ENCODE measurements at places on chromosomes 6 and 20.

DNA sequence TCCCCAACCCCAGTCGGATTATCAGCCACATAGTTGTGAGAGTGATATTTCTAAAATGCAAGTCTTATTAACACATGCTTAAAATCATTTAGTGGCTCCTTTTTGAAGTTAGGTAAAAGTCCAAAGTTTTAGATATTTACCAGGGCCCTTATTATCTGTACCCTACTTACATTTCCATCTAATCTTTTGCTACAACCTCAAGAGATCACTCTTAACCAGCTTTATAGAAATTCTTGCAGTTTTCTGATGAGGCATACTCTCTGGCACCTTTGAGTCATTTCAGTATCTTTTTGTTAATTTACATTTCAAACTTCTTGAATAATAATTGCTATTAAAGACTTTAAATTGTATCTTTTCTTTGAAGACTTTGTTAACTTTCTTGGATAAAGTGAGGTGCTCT, 453.3 kb downstream of the RFPL4B start:
- no peak for DNase-seq

DNA sequence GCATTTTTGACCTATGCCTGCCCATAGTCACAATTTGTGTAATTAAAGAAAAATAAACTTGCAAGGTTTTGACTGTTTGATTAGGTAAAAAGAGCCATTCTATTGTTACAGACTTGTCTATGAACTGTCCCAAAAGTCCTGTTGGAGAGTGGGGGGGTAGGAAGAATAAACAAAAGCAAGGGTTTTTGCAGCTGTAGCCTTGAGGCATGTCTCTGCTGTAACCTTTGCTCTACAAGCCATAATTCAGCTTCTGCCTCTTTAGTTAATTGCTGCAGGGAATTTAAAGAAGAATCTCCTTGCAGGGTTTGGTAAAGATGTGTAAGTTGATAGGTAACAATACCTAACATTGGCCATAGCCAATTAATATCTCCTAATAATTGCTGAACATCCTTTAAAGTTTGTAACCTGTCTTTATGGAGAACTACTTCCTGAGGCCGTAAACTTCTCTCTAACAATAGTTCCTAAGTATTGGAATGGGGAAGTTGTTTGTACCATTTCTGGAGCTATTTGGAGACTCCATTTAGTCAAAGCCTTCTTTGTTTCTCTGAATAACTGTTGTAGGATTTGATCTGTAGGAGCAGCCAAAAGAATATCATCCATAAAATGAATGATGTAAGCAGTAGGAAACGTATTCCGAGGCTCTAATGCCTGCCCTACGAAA, 7.9 kb upstream of the ABHD12 start:
- DNase-seq, result no peak

DNA sequence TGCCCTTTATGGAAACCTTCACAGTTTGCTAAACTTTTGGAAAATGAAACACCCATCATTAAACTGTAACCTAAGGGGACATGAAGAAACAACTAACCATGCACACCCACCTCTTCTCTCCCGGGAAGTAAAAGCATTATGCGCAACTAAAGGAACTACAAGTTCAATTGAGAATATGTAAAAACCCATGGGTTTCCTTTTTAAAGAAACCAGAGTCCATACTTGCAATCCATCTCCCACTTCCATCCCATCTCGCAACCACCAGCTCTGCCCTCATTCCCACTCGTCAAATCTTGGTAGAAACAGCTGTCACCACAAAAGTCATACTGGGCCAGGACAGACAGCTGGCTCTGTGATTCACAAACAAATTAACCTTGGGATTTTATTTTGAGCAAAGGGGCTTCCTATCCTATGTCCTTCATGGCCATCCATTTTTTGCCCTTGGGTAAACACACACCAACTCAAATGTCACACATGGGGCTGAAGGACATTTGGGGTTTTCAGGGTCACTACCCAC, 81.5 kb downstream of the HAO1 start:
- no peak for DNase-seq

DNA sequence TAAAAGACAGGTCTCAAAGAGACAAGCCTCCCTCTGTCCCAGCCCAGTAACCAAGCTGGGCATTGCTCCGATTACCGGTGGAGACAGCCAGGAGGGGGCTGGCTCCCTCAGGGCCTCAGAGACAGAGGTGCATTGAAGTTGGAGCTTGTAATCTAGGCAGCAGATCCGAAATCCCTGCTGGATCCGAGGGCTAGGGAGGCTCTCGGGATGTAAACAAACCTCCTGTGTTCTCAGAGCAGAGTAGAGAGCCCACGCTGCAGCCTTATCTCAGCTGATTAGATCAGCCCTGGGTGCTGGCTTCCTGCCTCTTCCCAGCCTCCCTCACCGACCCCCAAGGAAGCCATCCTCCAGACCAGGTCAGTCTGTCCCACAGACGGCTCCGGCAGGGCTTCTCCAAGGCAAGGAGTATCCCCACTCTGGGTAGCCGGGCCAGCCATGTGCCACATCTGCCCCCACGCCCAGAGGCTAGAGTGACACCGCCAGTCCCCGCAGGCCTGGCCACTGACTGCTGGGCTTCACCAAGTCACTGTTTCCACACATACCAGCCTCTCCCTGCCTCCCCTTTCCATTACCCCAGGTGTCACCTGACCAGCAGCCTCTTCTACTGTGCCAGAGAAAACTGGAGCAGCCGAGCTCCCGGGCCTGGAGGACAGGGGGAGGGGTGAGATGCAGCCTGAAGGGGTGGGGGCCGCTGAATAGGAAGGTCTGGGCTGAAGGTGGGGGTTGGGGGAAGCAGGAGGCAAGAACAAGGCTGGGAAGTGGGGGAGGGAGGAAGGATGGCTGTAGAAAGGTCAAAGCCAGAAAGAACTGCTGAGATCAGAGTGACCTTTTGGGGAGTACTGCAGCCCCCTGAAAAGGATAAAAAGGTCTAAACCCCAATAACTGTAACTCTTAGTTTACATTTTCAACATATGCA, 6.0 kb downstream of the SDC4 start:
- no peak for DNase-seq

- no peak for DNase-seq
Observed at GRCh38 chr20:51575486-51575885, 33.0 kb upstream of the NFATC2 start.

DNA sequence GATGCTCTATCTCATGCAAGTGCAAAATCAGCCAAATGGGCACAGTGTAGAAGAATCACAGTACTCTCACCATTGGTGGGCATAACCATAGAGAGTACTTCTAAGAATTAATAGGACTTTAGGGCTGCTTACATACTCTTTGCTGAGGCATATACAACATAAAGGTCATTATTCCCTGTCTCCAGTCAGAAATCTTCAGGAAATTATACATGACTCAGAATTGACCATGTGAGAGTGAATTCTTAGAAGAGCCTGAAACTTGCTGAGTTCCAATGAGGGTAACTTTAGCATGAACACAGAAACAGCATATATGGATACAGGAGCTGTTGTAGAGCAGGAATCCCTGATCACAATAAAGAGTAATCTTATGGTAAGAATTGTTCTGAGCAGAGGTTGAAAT, 498.7 kb downstream of the TENT5A start:
- no peak for DNase-seq

- DNase-seq, result no peak
Observed at GRCh38 chr6:144075187-144075586, 20.2 kb downstream of the SF3B5 start.

- DNase-seq, result no peak
Observed at GRCh38 chr6:90158936-90159335, 137.7 kb downstream of the BACH2 start.

DNA sequence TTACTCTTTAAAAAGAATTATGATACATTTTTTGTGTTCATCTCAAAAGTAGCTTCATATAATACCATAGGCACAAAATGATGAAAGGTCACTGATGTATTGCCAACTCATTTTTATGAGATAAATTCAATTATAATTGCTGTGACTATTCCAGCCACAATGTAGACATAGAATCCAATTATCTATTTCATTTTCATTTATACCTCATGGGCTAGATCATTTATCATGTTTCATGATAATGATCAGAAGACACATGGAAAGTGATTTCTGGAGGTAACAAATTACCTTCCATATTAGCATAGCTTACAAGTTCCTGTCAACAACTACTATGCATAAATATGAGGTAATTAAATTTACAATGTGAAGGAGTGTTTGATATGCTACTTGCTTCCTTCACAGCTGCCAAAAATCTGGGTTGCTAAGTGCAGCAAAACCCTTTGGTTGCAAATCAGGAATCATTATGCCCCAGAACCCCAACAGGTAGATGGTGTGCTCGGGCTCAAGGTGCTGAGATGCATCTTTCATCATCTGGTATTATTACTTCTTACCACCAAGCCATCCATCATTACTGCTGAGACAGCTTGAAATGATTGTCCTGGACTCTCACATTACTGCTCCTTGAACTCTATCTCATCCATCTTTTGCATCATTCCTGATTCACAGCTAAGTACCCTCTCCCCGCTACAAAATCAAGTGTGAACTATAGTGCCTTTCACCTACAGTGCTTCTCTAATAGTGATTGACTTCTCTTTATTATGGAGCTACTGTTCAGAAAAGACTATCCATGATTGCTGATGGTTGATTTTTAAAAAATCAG, 306.0 kb upstream of the THEMIS start:
- no peak for DNase-seq

- peak; percentile 51 for DNase-seq
Observed at GRCh38 chr6:150686566-150686965, 86.9 kb downstream of the PLEKHG1 start.

DNA sequence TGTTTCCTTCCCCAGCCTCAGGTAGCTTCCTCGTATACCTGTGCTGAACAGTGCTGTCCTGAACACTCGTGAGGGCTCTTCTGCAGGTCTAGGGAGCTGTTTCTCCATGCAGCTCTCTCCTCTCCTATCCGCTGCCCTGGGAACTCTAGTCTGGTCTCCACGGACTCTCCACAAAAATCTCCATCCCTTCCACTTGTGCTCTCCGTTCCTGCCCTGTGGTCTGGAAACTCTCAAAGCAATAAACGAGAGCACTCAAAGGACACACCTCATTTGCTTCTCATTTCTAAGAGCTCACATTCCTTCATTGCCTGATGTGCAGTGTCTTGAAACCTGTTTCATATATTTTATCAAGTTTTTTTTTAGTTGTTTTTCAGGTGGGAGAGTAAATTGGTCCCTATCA, 235.9 kb upstream of the RGS17 start:
- DNase-seq, result no peak

GRCh38 chr6:33018904-33019303, 9.5 kb upstream of the HLA-DOA start:
- DNase-seq, result peak; percentile 21

DNA sequence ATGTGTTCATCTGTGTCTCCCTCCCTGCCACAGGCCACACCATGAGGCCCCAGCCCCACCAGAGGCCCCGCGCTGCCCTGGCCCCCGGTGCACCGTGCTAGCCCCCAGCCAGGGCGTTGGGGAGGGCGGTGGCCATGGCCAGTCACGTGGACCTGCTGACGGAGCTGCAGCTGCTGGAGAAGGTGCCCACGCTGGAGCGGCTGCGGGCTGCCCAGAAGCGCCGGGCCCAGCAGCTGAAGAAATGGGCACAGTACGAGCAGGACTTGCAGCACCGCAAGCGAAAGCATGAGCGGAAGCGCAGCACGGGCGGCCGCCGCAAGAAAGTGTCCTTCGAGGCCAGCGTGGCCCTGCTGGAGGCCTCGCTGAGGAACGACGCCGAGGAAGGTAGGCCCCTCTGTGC, 30.3 kb downstream of the PPP1R16B start:
- no peak for DNase-seq

DNA sequence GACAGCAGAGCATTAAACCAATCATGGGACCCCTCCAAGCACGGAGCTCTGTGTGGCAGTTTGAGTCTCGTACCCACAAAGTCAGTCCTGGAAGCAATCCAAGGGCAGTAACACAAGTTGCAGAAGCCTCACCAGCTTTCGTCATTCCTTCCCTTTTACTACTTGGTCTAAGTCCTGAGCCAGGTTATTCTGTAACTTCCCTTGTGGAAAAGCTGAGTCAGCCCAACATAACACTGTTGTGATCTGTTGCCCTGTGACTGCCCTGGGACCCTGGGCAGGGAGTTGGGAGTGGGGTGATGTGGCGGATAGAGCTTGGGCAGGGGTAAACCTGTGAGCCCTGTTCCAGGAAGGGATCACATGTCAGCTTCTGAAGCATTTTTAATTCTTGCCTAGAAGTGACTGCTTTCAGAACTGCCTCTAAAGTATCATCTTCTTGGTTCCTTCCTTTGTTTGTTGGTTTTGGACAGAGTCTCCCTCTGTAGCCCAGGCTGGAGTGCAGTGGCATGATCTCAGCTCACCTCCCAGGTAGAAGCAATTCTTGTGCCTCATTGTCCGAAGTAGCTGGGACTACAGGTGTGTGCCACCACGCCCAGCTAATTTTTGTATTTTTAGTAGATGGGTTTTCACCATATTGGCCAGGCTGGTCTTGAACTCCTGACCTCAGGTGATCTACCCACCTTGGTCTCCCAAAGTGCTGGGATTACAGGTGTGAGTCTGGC, 183.7 kb upstream of the JAG1 start:
- DNase-seq, result peak; percentile 87

DNA sequence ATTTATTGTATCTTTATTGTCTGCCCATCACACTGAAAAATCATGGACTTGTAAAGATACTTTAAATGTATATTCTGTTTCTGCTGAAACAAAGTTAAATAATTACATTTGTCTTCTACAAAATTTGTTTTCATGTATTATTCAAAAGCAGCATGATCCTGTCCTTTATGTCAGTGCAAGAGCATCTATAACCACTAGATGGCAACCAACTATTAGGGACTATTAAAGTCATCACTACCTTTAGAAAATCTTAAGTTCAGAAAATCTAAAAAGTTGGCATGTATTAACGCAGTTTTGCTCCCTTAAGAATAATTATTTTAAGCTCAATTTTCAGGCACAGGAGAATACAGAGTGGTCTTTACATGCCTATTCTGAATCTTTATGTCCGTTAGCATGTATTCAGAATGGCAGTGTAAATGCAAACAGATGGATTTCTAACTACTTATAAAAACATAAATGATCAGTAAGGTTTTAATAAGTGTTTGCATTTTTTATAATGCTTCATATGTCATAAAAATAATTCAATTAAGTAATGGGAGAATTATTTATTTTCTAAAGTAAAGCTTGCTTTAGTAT, 17.8 kb downstream of the TMEM30A start:
- DNase-seq, result peak; percentile 66

DNA sequence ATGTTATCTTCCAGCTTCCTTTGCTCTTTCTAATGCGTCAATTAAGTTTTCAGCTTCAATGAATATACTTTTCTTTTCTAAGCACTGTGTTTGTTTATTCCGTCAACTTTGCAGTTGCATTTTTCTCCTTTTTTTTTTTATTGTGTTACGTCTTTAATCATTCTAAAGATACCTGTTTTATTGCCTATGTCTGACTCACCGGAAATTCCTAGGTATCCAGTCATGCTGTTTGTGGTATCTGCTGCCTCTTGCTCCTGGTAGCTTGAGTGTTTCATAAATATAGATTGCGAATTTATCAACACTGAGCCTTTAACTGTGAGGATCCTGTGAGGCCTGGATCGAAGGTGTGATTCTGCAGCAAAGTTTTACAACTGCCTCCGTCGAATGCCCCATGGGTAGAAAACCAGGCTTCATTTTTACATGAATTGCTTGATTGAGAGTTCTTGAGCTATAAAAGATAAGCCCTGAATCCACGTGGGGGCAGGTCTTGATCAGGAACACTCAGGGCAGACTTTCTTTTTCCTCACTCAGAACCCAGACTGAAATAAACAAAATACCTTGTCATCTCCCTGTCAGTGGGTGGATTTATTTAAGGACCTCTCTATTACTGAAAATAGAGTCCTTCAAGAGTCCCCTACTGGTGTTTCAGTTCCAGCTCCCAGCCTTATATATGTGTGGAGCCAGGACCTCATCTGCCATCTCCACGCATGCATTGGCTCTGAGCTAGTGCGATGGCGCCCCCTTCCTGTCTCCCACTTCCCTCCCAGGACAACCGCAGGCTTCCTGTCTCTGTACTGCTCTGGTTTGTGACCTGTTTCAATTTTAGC, 60.1 kb upstream of the LRRC1 start:
- DNase-seq, result peak; percentile 96

GRCh38 chr6:108721286-108721685, 126.9 kb upstream of the ARMC2 start:
- DNase-seq, result no peak
